ENCODE measurements at places on chromosomes 3 and 15.

- no peak for DNase-seq
Observed at GRCh38 chr15:49406352-49407118, 16.5 kb upstream of the FGF7 start.

DNA sequence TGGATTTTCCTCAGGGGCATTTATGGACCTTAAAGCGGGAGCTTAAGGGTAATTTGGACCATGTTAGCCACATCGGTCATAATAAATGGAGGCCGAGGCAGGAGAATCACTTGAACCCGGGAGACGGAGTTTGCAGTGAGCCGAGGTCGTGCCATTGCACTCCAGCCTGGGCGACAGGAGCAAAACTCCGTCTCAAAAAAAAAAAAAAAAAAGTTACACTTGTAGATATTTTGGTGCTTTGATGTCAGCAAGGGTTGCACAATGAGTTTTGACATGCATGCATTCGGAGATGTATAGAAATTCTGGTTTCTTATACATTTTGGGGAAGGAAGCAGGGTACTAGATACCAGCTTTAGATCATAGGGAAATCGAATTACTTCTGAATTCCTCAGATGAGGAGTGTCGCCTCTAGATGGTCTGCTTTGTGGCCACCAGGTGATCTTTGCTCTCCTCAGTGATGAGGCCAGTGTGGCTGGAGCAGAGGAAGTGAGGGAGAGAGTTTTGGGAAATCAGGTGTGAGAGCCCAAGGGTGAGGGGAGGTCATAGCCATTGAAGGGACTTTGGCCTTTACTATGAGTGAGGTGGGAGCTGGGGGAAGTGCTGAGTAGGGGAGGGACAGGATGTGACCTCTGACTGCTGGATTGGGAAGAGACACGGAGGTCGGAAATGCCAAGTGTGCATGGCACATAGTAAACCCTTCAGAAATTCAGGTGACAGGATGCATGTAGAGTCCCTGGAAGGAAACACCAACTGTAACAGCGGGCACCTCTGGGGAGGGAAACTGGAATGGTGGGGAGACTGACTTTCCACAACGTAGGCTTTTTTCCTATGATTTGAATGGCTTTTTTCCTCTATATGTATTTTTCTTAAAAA lies 8.4 kb upstream of the RBSN start:
- no peak for DNase-seq

GRCh38 chr3:135456108-135456790 lies 509.3 kb upstream of the PPP2R3A start:
- DNase-seq, result no peak

DNA sequence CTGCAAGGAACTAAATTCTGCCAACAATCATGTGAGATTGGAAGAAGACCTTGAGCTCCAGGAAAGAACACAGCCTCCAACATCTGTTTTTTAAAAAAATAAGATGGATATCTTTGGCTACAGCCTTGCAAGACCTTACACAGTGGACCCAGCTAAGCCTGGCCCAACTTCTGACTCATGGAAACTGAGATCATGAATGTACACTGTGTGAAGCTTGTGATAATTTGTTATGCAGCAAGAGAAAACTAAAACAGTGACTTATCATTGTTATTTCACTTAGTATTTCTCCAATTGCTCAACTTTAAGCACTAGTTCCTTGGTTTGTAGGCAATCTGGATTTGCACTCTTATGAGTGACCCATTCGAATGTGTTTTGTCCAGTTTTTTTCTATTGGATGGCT lies 29.3 kb downstream of the SHQ1 start:
- no peak for DNase-seq

DNA sequence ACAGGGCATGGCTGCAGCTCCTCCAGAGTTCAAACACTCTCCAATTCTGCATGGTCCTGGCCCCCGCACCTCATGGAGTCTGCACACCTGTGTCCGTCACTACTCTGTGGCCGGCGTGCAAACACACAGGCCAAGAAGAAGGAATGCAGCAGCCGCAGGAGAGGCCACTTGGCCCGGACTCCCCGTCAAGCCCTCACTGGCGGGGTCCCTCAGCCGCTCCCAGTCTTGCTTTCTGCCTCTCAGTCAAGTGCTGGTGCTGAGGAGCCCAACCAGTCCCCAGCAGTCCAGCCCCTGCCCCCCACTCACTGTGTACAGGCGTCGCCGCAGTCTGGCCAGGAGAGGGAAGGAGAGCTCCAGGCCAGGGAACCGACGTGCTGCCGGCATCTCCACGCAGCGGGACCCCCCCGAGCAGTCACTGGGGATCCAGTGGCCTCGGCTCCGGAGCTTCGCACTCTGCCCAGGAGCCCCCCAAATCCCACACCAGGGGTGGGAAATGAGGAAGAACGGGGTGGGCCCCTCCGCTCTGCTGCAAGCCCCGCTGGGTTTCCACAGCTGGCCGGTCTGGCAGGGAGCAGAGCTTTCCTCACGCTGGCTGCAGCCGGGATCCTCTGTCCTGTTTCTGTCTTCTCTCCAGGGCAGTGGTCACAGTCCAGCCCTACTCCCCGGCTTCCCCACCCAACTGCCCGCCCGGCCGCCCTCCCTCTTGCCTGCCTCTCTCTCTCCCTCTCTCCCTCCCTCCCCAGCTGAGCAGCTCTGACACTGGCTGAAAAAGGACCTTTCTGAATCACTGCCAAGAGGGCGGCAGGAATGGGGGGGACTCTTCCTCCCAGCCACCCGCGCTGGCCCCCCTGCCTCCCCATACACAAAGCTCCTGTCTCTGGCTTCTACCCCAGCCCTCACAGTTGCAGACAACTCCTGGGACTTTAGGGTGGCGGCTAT lies 16.0 kb downstream of the TNK2 start:
- no peak for DNase-seq
